Glutamatergic neuron (in vitro differentiated cells): ENCODE measurements at places on chromosomes 6 and 20. TPM values are rescaled to one million over a fixed set of nuclear protein-coding genes. Genes with fewer than 3 reads are reported as not detected.

The NOX3 gene
- not detected for total RNA-seq

The SLC24A3 gene
- total RNA-seq = 9.7 TPM

The SYNDIG1 gene
- total RNA-seq = 10.4 TPM

The FRS3 gene
- total RNA-seq = 17.8 TPM

The TUBB1 gene
- not detected for total RNA-seq

The PKIB gene
- 48.1 TPM for total RNA-seq

The NNAT gene
- 1,047 TPM for total RNA-seq

The LY6G6C gene
- 1.8 TPM for total RNA-seq

The TAGAP gene
- total RNA-seq = not detected

The MEP1A gene
- total RNA-seq = not detected

The C2 gene
- not detected for total RNA-seq

The HIVEP2 gene
- total RNA-seq = 2.6 TPM

The MMP24 gene
- 19.0 TPM for total RNA-seq

The TULP1 gene
- not detected for total RNA-seq

The RIPPLY2 gene
- total RNA-seq = 4.9 TPM

The OARD1 gene
- 24.4 TPM for total RNA-seq

The SOX4 gene
- total RNA-seq = 269 TPM

The FAM209B gene
- not detected for total RNA-seq

The TRERF1 gene
- 12.8 TPM for total RNA-seq

The SLC17A2 gene
- total RNA-seq = not detected

The GNAS-AS1 gene
- total RNA-seq = 11.7 TPM

The NUP43 gene
- total RNA-seq = 27.6 TPM

The DSP gene
- total RNA-seq = 8.9 TPM

The SMOC2 gene
- 0.44 TPM for total RNA-seq
